ENCODE measurements at places on chromosomes 4 and X.

GRCh38 chr4:45539142-45539814, 584.6 kb downstream of the GABRG1 start:
- DNase-seq, result no peak

DNA sequence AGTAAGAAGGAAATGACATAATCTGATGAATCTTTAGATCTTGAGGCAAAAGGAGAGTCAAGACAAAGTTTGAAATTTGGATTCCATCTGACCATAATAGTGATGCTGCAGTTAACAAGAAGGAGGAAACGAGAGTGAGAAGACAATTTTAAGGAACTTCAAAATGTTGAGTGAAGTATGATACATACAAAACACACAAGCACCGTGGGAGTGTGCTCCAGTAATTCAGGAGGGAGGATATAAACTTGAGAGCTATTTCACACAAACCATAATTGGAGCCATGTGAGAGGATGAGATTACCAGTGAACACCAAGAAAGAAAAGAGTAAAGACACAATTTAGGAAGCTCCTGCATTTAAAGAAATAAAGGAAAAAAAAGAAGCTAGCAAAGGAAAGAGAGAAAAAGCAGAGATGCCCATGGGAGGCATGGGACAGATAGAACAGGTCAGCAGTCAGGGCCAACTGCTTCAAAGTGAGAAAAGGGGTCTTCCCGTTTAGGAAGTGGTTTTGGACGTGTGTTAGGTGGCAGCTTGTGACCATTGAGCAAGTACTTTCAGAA, 150.7 kb upstream of the SLC7A11 start:
- no peak for DNase-seq

DNA sequence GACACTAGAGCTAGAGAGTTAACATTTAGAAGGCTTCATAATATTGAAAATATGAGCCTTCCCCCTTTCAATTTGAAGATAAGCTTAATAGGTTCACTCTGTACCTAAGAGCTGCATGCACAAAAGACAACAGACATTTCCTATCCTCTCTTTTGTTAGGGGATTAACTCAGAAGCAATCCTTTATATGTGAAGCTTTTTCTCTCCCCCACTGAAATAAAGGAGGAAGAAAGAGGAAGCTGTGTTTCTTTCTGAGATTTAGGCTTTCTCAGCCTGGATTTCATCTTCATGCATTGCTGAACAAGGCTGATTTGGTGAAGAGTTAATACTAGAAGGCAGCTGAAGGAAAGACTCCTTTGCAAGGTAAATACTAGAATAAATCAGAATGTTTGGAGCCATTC, 21.0 kb upstream of the CABS1 start:
- DNase-seq, result no peak

GRCh38 chr4:74692972-74693371, 101.4 kb downstream of the BTC start:
- DNase-seq, result no peak
